ENCODE measurements at places on chromosomes 5 and 9.

DNA sequence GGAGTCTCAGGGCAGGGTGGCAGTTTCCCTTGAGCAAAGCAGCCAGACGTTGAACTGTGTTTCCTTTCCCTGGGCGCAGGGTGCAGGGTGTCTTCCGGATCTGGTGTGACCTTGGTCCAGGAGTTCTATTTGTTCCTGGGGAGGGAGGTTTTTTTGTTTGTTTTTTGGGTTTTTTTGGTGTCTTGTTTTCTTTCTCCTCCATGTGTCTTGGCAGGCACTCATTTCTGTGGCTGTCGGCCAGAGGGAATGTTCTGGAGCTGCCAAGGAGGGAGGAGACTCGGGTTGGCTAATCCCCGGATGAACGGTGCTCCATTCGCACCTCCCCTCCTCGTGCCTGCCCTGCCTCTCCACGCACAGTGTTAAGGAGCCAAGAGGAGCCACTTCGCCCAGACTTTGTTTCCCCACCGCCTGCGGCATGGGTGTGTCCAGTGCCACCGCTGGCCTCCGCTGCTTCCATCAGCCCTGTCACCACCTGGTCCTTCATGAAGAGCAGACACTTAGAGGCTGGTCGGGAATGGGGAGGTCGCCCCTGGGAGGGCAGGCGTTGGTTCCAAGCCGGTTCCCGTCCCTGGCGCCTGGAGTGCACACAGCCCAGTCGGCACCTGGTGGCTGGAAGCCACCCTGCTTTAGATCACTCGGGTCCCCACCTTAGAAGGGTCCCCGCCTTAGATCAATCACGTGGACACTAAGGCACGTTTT, 3.5 kb upstream of the PHYHD1 start:
- DNase-seq: no peak

- no peak for DNase-seq
Measured at GRCh38 chr5:142600611-142601358, 85.1 kb downstream of the FGF1 start.

GRCh38 chr5:129996896-129997295, 92.6 kb downstream of the CHSY3 start:
- DNase-seq: no peak

DNA sequence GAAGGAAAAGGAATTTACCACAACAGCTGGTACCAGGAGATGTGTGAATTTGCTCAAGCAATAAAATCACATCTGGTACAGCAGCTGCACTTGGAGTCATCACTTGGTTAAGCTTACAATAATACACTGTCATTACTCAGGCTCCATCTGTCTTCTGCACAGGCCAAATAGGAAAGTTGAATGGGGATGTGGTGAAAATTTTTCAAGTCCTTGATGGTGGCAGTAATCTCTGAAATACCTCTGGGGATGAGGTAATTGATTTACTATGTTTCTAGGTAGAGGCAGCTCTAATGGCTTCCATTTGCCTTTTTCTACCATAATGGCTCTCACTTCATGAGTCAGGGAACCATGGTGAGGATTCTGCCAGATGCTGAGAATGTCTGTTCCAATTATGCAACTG, 206.8 kb upstream of the ATP10B start:
- no peak for DNase-seq

- no peak for DNase-seq
Measured at GRCh38 chr5:38426490-38426889, 130.0 kb downstream of the LIFR start.

- DNase-seq: no peak
Measured at GRCh38 chr9:23447166-23447565, 378.9 kb downstream of the ELAVL2 start.

All from activated CD8-positive, alpha-beta memory T cell treated with anti-CD3 and anti-CD28 coated beads for 48 hours (primary cell).